ENCODE measurements at places on chromosomes 5 and 9. TPM values are rescaled to one million over a fixed set of nuclear protein-coding genes. Genes with fewer than 3 reads are reported as not detected.

CAMSAP1 gene
- 38.8 TPM for total RNA-seq

GABBR2 gene
- 1.00 TPM for total RNA-seq

RALGPS1 gene
- 15.3 TPM for total RNA-seq

PCDHGC5 gene
- 1.8 TPM for total RNA-seq

CER1 gene
- not detected for total RNA-seq

Measured in upper lobe of left lung (tissue), 6 donors.